PC-3 (cell line): ENCODE measurements at places on chromosomes 4 and X.

DNA sequence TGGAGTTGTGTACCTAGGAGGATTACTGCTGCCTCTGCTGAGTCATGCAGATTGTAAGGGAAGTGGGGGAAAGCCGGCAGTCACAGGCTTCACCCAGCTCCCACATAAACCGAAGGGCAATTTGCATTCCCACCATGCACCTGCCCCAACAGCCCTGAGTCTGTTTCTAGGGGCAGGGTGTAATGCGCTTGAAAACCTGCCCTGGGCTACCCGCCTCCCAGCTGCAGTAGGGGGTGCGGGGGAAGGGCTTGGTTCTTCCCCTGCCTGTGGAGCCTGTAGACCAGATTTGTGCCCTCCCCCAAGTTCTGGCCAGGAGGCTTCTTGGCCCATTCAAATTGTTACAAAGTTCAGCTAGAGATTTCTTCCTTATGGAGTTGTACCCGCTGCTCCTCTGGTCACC lies 269.2 kb upstream of the DDX53 start:
- DNase-seq = no peak

DNA sequence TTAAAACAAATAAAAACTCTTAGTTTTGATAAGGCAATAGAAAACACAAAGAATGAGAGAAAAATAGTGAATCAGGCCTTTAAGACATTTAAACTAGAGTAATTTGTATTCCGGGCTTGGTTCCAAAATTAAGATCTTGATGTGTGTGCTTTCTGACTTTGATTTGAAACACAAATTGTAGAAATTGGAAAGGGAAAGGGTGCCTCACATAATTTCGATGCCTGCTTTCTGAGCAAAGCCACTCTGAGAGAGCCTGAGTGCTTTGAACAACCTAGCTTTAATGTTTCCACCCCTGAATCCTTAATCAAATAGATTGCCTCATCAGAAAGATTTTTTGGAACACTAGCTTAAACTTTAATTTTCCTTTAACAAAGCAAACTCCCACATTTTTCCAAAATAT lies 666.8 kb downstream of the PCDH18 start:
- no peak for DNase-seq

DNA sequence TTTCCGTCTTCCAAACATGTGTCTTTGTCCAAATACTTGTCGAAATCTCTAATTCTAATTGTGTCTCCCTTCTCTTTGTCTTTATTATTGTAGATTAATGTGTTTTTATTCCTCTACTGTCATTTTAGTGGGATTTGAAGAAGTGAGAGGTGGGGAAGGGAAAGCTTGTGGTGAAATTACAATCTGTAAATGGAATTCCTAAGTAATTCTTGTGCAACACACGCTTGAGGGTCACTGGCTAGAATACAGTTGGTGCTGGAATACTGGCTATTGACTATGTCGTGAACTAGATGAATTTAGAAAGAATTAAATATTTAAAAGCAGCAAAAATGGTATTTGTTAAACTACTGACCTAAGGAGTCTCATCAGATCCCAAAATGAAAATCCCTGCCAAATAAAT lies 10.7 kb upstream of the FNIP2 start:
- no peak for DNase-seq

GRCh38 chrX:41386222-41386990 lies 52.4 kb downstream of the DDX3X start:
- peak; percentile 45 for DNase-seq

DNA sequence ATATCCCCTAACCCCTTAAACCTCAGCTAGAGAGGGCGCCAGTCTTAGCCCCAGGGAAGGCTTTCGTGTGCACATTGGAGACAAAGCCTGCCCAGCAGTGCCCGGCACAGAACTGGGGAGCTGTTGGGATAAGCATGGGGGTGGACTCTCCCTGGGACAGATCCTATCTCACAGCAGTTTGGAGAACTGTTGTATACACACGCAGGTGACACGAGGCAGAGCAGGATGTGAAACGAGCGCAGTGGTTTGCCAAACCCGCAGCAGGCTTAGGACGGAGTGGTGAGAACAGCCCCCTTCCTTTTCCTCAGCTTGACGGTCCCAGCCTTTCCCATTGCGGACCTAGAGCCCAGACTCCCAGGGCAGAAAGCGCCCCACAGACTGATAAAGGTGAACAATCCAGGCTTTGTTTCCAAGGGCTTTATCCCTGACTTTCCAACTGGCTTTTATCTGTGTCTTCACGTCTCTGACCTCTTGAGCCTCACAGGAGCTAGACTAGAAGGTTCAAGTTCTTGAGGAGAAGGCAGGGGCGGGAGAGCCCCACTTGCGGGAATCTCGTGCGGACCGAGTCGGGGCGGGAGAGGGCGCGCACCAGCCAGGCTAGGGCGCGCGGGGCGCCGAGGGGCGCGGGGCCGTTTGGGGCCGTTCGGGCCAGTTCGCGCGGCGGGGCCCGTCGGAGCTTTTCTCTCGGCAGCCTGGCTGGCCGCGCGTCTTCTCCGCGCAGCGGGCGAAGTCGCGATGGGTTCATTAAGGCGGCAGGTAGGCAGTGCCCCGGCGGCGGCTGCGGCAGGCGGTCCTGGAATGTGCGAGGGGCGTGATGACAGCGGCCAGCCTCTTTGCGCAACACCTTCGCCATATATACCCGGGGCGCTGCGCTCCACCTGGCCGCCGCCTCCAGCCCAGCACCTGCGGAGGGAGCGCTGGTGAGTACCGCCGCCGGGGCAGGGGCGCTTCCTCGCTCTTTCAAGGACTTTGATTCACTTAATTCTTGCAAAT lies at the start of gene SLC34A2:
SLC34A2 (plus strand) TSS at position 881 of the 993 bp plus-strand sequence. CDS start 6,650 bp downstream, outside the sequence.
- no peak for DNase-seq

DNA sequence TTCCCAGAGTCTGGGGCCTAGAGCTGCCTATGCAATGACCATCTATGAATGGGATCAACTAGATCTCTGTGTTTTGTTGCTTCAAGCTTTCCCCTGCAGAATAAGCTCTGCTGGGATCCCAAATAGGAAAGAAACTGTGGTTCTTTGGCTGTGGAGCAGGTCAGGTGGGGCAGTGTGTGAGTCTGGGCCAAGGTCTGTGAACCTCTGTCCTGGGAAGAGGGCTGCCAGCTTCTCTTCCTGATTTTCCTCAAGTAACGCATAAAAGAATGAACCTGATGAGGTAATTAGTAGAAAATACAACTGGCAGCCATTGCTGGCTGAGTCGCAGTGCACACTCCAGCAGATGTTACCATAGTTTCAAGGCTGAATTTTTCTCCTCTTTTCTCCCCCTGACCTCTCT lies 4.6 kb upstream of the PIN4 start:
- DNase-seq = no peak

DNA sequence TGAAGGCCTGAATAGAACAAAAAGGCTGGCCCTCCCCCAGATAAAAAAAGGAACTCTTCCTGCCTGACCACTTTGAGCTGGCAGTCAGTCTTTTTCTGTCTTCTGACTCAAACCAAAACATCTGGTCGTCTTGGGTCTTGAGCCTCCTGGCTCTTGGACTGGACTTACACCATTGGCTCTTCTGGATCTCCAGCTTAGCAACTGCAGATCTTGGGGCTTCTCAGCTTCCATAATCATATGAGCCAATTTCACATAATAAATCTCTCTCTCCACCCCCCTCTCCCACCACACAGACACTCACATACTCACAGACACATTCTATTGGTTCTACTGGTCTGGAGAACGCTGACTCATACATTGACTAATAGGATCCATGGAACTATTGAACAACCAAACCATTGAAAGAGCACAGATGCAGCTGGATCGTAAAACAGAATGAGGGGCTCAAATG lies 15.6 kb upstream of the CWH43 start:
- DNase-seq = peak; percentile 80

- no peak for DNase-seq
Observed at GRCh38 chrX:136295380-136295779, 5.4 kb upstream of the ADGRG4 start.

DNA sequence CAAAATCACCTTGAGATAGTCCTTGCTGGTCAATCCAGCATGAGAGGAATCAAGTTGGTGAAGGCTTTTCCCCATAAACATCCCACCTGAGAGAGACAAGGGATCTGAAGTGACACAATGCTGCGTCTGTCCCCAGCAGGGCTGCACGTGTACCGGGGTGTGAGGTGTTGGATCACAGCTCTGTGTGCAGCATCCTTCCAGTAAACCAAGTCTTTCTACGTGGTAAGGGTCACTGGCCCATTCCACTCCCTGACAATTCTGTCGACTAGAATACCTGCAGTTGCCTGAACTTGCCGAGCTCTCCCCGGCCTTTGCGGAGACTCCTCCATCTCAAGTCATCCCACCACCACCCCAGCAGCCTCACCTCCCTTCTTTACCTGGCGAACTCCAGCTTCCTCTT lies 14.8 kb downstream of the HELT start:
- DNase-seq = no peak

DNA sequence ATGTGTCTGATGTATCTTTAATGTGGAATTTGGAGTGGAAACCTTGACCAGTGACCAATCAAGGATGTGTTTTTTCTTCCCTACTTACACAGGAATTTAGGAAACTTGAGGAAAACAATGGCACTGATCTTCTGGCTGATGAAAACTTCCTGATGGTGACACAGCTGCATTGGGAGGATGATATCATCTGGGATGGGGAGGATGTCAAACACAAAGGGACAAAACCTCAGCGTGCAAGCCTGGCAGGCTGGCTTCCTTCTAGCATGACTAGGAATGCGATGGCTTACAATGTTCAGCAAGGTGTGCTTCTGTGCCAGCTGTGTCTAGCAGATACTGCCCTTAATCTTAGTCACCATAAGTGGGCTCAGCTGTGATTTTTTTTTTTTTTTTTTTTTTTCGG lies 12.6 kb downstream of the TAF1 start:
- no peak for DNase-seq

DNA sequence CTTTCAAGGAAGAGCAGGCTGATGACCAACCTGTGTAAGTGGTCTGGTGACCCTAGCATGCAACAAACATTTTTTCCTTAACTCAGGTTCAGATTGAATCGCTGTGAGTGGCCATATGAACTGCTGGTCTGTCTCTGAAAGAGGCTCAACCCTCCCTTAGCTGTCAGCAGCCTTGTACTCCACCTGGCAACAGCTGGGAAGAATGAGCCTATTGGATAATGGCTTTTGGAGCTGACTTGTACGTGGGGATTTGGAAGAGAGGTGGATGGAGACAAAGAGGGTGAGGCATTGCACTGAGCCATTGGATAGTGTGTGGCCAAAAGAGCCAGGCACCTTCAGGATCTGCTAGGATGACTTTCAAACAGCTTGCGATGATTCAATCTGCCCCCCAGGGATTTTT lies 35.7 kb upstream of the BMP15 start:
- no peak for DNase-seq

GRCh38 chrX:5278908-5279307 lies 949.8 kb downstream of the NLGN4X start:
- no peak for DNase-seq

DNA sequence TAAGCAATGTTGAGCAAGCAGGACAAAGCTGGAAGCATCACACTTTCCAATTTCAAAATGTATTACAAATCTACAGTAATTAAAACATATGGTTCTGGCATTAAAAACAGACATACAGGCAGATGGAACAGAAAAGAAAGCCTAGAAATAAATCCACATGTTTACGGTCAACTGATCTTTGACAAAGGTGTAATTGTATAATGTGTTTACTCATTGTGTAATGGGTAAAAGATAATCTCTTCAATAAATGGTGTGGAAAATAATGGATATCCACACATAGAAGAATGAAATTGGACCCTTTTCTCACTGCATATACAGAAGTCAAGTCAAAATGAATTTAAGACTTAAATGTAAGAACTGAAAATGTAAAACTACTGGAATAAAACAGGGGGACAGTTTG lies 394.2 kb downstream of the ANKRD50 start:
- no peak for DNase-seq

- DNase-seq = peak; percentile 82
Observed at GRCh38 chr4:120692964-120693363, 229.6 kb downstream of the PRDM5 start.

DNA sequence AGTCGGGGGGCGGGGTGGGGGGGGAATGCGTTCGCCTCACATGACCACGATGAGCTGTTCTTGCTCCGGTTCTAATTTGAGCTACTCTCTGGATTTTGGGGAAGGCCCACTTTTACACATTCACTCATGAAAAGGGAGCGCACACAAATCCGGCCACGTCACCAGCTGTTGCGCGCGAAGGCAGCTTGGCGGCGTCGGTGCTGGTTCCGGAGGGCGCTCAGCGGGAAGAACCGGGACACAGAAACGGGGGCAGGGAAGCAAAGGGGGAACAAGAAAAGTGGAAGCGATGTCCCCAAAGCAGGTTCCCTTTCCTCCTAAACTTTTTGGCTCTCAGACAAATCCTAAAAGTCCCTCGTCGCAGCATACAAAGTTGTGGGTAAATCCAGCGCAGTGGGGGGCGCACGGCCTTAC lies 605 bp downstream of the ANXA5 start:
- DNase-seq = peak; percentile 60

GRCh38 chr4:137707626-137708025 lies 175.3 kb upstream of the PCDH18 start:
- DNase-seq = peak; percentile 39

DNA sequence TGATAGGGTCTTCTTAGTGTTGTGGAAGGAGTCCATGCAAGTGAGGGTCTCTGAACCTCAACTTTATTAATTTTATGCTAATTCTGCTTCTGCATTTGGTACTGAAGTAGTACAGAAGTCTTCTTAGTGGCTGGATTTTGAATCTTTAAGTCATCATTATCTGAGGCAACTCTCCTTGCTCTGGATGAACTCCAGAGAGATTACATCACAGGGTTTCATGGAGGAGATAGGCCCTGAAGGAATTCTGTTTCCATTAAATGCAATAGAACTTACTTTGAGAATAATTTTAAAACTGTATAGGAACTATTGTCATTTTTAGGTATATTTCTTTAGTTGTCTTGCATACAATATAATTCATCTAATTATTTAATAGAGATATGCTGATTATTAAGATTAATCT lies 451.2 kb downstream of the FAT4 start:
- DNase-seq = no peak

DNA sequence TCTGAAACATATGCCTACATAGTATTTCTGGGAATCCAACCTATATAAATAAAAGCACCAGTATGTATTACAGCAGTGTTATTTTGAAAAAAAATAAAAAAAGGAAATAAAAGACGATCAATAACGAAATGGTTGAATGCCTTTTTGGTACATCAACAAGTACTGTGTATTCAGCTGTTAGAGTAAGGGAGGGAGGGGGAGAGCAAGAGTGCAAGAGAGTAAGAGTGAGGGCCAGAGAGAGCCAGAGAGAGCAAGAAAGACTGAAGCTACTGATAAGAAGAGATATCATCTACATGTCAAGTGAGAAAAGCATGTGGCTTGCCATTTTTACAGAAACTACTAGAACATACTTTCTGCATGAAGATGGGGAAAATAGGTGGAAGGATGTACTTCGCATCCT lies 1.8 kb downstream of the SPIN4 start:
- DNase-seq = peak; percentile 14

GRCh38 chr4:42083816-42084215 lies 68.6 kb downstream of the BEND4 start:
- DNase-seq = no peak

DNA sequence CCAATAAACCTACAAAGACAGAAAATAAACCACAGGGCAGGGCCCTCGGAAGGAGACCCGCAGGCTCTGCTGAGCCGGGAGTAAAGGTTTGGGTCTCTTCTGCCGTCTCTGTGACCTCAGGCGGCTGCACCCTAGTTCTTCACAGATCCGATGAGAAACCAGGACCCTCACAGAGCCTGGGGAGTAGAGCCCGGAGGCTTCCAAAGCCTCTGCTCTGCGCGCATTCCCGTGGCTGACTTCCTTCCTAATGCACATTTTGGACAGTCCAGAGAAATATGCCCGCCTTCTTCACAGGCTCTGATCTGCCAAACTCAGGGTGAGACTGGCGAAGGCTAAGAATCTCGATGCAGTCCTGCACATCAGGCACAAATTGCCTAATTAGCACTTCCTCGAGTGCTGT lies 245.5 kb downstream of the EVC2 start:
- no peak for DNase-seq
